ENCODE measurements at places on chromosomes 2 and 18.
A peak's percentile ranks its signal among the peaks of the same experiment; 100 is the strongest.

- no peak for DNase-seq
Observed at GRCh38 chr2:37637190-37637860, 34.1 kb downstream of the CDC42EP3 start.

- DNase-seq = no peak
Observed at GRCh38 chr18:54626779-54627178, 35.7 kb downstream of the DYNAP start.

- DNase-seq = no peak
Observed at GRCh38 chr2:3257826-3258225, 119.8 kb downstream of the EIPR1 start.

DNA sequence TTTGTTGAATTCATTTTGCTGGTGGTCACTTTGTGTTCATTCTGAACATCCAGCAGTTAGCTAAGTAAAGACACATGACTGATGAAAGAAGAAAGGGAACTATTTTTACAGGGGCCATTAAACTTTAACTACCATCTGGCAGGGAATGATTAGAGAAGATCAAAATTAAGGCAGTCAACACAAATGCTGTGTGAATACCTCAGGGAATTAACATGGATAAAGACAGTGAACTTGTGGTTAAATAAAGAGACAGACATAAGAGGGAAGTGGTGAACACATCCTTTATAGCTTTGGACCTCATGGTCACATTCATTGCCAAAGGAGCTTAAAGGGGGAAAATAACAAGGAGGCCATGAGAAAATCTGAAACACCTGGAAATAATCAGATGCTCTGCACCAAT is 52.6 kb upstream of the ATP5MC3 start:
- DNase-seq = no peak

- DNase-seq = peak; percentile 9
Observed at GRCh38 chr2:237627441-237628246, at the start of gene LRRFIP1. TSS of gene LRRFIP1 (plus strand) at chr2:237627587. CDS start at chr2:237627645, 58 bp downstream.

DNA sequence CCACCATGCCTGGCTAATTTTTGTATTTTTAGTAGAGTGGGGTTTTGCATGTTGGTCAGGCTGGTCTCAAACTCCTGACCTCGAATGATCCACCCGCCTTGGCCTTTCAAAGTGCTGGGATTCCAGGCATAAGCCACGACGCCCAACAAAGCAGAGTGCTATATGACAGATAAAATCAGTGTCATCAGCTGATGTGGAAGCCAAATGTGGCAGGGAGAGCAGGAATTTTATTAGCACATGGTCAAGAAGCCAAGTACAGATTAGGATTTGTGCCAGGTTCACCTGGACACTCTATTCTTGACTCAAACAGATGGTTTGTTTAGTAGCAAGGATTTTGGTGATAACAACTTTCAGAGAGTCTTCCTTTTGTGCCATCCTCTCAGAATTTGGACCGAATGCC is 62.7 kb downstream of the LCLAT1 start:
- DNase-seq = no peak

DNA sequence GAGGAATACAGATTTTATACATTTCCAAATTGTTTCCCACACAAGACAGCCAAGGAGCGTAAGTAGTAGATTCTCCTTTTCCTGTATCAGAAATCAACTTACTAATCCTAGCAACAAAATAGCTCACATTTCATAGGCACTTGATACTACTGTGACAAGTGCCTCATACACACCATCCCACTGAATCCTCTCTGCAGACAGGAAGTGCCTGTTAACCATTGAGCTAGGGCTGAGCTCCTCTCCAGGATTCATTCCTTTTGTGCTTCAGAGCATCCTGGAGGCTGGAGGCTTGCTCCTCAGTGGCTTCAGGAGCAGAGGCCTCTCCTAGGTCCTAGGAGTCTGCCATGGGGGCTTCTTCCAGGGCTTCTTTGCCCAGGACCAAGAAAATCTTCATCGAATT is 20.8 kb upstream of the ZNF396 start:
- no peak for DNase-seq

DNA sequence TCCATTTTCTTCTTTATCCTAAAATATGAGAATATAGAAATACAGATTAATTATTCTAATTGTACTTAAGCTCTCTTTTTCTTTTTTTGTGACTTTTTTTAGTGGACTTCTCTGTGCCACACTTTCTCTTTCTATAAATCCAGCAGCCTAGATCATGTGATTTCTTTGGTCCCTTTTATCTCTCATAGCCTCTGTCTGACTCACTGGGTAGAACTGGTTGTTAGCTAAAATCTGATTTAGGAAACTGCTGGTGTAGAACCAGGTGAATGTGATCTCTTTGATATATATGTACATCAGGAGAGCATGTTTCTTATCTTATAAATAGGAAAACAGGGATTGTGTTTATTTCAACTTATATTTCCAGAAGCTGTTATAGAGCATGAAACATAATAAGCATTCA is 54.9 kb downstream of the VRK2 start:
- no peak for DNase-seq

- no peak for DNase-seq
Observed at GRCh38 chr2:104046466-104046865, 807.4 kb upstream of the POU3F3 start.

DNA sequence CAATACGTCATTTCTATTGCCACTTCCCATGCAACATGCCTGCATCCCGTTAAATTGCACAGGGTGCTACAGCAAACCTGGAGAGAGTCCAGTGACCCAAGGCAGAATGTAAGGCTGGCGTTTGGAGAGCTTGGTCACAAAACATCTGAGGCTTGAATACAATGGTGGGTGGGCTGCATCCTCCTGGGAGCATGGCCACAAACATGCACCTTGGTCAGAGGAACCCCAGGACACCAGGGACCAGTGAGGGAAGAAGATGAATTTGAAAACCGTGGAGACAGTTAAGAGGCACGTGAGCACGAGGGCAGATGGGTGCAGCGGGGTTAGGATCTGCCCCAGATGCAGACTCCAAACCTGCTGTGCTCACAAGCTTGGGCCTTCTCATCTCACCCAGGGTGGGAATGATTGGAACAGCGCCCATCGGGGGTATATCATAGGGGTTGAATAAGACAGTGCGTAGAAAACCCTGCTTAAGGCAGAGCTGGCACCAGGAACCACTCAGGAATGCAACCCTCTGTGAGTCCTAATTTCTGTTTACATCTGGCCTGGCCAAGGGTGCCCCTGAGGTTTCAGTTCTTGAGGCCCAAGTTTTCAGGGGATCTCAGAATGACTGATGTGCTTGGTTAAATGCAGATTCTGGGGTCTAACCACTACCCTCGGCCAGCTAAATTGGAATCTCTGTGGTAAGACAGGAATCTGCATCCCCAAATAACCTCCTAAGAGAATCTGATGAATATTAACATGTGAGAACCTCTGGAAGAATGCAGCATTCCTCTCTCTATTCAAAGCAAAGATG is 97.2 kb downstream of the ARL4C start:
- no peak for DNase-seq

DNA sequence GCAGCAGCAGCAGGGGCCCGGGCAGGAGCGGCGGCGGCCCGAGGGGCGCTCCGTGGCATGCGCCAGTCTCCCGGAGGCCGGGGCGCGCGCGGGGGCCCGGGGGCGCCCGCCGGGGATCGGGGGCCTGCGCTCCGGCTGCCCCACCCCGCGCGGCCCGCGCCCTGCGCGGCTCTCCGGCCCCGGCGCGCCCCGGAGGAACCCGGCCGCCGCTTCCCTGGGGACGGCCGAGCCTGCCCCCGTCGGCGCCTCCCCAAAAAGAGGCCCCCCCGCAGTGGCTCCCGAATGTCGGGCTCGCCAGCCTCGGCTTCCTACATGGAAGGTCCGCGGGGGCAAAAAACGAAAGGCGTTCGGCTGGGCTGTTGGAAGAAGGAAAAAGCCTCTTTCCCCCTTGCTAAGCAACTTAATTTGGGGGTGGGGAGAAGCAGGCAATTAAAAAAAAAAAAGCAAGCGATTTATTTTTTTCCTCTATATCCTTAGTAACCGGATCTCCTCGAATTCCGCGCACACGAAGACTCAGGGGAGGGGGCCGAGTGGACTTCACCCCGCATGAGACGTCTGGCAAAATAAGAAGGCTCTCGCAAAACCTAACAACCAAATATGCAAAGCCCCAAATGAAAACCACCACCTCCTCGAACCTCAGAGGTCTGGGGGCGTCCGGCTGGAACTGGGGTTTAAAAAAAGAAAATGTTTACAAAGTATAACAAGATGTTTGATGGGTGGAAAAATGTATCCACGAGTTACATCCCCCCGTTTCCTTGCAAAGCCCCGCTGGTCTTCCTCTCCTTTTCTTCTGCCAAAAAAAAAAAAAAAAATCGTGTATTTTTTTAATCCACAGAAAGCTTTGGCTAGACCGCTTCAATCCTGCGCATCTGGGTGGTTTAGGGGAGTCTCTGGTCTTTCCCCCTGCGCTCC is at the start of gene SMAD7:
Gene SMAD7, minus strand, starts transcription at position 430 of the 912 bp plus-strand sequence. CDS start 541 bp downstream, outside the sequence.
- DNase-seq = no peak
